ENCODE measurements at places on chromosomes 12 and 14.

DNA sequence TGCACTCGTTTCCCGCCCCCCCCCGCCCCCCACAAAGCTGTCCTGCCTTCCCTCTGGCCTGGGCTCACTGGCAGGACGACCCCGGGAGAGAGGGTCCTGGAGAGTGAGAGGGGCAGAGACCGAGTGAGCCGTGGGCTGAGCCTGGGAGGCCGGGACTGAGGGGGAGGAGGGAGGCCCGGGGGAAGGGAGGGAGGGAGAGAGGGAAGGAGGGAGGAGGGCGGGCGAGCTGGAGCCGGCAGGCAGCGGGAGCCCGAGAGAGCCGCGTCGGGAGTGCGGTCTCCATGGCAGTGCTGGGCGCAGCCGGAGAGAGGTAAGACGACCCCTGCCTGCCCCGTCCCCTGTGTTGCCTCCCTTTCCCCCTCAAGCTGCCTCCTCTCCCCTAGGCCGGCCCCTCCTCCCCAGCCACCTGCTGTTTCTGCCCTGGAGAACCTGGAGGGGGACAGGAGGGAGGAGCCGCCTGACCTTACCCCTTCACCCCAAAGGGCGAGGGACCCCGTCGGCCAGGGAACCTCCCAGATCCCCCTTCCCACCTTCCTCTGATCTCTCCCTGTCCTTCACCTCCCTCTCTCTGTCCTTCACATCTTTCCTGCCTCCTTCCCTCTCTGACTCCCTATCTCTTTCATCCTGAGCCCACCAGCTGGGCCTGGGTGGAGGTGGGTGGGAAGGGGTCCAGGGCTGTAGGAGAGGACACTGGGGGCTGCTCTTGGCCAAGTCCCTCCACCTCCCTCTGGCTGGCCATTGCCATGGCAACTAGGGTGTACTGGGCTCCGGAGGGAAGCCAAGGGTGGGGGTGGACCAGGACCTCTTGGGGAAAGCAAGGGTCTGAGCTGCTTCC is at the start of gene GPR162:
GPR162 (plus strand) TSS at position 231 of the 835 bp plus-strand sequence. CDS start 2,078 bp downstream, outside the sequence.
- no peak for DNase-seq

DNA sequence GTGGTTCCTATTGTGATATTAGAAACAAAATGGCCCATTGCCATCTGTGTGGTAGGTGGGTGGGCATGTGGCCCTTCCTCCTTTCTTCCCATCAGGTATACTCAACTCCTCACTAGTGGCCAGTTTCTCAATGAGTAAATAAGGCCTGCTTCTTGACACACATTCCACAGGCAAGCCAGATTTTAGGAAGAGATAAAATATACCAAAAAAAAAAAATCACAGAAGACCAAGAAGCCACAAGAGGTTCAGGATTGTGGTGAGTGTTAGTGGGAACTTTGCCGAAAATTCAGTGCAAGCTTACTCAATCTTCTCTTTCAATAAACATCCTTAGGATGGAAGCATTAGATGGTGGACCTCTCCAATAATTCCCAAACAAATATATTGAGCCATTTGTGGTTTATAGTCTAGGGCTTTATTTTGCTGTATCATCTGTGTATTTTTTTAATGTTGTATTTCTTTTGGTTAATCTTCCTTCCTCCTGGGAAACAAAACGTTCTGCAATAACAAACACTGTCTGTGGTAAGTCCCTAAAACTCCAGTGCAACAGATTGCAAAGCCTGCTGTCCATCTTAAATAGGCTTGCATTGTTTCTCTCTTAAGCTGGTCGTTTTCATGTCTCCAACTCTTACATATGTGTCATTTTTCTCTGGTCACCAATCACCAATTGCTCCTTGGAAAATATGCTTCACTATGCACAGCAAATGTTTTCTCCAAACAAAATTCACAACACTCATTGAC is 289.9 kb upstream of the KITLG start:
- no peak for DNase-seq

GRCh38 chr14:75018694-75019093 is 16.0 kb downstream of the EIF2B2 start:
- DNase-seq = no peak

GRCh38 chr12:115177899-115178298 is 493.9 kb upstream of the TBX3 start:
- no peak for DNase-seq

DNA sequence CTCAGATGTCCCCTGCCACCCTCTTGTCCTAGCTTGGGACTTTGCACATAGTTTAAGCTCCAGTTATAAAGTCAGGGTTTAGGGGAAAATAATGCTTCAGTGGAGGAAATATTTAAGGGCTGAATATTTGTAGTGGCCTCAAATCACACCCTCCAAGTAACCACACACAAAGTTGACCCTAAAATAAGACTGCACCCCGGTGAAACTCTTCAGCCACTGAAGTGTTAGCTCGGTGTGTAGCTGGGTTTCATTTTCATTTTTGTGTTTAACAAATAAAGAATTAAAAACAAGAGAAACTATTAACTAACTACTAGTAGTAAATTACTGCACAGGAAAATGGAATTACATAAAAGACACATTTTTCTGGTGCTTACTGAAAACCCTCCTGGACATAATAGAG is 14.8 kb upstream of the BCL11B start:
- DNase-seq = no peak

DNA sequence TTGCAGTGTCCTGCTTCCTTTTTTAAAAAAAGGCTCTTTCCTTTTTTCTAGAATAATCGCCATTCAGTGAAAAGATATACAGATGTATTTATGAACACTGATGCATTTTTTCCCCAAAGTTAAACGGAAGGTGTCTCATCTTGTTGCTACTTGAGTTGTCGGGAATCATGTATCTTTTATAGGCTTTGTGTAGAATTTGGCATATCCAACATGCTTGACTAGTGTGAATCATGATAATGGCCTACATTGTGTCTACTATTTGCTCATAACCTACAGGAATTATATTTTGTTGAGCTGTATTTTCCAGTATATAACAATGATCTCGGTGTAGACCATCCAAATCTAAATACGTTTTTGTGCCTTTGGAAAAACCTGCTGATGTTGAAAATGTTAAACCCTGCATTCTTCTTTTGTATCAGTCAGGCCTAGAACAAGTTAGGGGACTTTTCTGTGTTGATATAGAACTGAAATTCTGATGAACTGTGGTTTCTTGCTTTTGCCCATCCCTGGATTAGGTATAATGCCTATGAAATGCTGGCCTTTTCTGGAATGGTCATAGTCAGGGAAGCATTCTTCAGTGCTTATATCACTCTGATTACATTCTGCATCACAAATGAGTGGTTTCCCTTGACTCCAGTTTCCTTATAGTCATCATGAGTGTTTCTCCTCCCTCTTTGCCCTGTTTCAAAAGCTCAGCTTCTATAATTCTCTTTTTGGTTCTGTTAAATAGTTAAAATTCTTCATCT is 10.8 kb downstream of the BMAL2 start:
- no peak for DNase-seq

DNA sequence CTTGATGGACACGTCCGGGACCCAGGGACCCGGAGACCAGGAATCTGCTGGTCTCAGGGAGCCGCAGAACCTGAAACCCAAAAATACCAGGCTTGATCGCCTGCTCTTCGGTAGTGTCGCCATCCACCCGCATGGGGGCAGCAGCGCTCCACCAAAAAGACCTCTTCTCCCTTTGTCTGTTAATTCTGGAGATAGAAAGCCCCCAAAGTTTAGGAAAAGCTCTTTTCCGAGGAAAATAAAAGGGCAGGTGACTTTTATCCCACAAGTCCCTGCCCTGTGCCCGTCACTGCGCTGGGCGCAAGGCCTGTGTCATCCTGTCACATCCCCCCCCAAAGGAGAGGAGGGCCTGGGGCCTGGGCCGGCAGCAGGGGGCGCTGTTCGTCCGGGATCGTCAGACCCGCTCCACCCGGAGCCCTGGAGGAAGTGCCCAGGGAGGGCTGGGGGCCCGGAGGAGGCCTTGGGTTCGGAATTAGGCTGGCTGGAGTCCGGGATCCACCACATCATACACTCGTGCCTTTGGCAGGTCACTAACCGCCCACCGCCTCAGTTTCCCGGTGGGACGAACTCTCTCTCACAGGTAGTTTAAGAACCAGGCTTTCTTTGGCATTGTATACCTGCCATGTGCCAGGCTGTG is 31.9 kb downstream of the DAD1 start:
- DNase-seq = peak; percentile 89

DNA sequence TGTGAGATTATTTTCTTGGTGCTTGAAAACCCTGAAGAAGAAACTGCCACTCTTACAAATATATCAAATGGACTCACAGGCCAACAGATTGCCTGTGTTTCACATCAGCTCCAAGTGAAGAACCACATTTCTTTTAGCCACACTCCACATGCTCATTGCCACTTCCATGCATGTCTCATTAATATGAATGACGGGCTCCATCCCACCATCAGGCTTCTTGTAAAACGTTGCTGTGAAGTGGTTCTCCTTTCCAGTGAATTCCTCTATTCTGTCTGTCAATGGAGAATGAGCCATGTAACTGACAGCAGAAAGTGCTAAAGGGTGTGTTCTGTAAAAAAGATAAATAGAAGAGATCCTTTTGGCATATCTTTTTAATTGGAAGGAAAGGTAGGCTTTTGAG is 188.2 kb upstream of the RMST start:
- DNase-seq = no peak

DNA sequence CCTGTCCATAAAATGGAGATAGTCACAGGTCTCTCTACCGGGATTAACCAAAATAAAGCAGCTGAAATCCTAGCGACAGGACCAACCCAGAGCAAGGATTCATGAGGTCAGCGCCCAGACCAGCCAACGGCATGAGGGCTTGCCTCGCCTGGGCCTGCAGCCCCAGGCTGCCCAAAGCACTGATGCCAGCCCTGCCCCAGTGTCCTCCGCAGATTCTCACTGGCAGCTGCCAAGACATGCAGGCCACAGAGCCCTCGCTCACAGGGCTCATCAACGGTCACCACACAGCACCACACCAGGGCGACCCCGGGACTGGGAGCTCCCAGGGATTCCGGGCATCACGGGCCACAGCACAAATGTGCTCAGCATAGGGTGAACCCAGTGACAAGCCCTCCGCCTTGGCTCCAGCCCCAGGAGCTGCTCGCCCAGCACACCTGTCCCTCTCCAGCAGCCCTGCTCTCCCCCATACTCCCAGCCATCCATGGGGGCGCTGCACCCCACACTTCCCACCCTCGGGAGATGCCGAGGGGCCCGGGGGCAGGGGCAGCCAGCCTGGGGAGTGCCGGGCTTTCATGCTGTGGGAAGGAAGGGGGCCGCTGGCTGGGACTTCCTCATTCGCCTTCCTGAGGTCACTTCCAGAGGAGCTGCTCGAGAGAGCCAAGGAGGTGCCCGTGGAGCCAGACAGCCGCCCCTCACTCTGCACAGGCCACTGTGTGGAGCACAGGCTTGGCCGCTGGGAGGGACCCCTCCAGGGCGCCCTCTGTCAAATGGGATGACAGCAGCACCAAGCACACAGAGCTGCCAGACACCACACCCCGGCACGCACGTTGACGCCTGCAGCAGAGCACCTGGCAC is 14.1 kb downstream of the RAB35 start:
- DNase-seq = no peak

GRCh38 chr12:123531091-123531490 is 2.4 kb downstream of the RILPL1 start:
- DNase-seq = no peak

DNA sequence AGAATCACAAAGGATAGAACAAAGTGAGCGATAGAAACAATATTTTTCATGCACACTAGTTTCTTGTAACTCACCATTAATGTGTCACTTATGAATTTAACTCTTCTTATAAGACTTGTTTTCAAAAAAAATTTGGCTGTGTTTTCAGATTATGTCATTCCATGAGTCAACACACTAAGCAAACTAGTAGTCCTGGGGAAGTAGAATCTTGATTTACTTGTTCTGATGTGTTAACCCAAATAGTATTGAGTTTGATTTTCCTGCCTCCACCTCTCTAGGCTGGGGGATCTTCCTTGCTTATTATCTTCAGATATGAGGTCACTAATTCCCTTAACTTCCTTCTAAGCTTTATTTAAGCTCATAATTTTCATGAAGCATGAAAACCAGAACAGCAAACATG is 151.0 kb upstream of the SEL1L start:
- no peak for DNase-seq

- DNase-seq = no peak
These were observed 55.2 kb downstream of the FOS start for GRCh38 chr14:75333606-75334548.

- no peak for DNase-seq
These were observed 63.2 kb upstream of the SLC24A4 start for GRCh38 chr14:92259613-92260357.

DNA sequence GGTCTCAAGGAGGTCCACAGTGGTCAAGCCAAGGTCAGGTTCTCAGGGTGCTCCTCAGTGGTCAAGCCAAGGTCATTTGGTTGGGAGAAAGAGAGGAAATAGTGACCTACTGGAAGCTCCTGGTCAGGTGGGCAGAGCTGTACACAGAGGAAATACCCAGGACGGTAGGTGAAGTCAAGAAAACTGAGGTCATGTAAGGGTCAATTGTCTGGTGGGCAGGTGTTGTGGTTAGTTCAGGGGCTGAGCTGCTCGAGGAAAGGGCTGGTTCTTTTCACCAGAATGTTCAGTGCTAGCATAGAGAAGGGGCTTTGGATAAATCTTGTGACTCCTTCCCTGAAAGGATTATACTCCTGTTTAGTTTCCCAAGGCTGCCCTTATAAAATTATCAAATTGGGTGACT is 540.5 kb downstream of the VRK1 start:
- DNase-seq = no peak

GRCh38 chr12:106910202-106910601 is 45.5 kb upstream of the TMEM263 start:
- DNase-seq = no peak

GRCh38 chr12:78185651-78186050 is 355.0 kb downstream of the NAV3 start:
- DNase-seq = no peak

DNA sequence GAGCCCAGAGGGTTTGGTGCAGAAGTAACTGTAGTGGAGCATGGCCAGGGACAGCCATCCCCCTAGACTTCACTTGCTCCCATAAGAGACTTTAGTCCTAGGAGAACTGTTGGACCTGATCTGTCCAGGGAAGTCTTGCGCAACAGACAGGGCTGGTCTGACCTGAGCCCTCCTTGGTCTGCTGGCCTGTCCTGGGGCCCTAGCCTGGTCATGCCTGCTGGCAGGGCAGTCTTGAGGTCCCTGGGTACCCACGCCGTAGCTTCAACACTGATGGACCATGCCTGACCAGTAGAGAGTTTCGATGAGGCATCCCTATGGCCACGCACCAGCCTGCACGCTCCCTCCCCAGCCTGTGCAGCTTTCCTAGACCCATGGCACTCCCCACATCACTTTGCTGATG is 305.7 kb downstream of the GPHN start:
- no peak for DNase-seq

GRCh38 chr14:59363531-59364226 is 101.5 kb downstream of the GPR135 start:
- no peak for DNase-seq

Data from coronary artery (tissue), 2 donors.